NCI-H1092 treated with DMSO at 0.1 percent for 48 hours (cell line): ENCODE measurements at places on chromosomes 4 and X.

GRCh38 chr4:137957806-137958205 lies 284.3 kb downstream of the SLC7A11 start:
- no peak for DNase-seq

DNA sequence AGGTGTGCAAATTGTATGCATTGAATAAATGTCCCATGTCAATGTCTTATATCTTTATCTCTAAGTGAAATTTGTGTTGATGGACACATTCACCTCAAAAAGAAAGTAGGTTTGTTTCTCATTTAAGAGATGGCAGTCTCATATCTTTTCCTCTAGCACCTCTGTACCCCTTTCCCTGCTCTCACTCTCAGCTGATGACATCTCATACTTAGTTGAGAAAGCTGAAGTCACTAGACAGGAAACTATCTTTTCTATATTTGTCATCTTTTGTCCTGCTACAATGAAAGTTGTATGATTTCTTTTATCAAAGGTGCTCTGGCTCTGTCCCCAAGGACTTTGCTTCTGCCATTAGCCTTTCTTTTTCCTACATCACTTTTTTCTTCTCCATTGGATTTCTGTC lies 84.0 kb upstream of the GRPR start:
- DNase-seq, result no peak

DNA sequence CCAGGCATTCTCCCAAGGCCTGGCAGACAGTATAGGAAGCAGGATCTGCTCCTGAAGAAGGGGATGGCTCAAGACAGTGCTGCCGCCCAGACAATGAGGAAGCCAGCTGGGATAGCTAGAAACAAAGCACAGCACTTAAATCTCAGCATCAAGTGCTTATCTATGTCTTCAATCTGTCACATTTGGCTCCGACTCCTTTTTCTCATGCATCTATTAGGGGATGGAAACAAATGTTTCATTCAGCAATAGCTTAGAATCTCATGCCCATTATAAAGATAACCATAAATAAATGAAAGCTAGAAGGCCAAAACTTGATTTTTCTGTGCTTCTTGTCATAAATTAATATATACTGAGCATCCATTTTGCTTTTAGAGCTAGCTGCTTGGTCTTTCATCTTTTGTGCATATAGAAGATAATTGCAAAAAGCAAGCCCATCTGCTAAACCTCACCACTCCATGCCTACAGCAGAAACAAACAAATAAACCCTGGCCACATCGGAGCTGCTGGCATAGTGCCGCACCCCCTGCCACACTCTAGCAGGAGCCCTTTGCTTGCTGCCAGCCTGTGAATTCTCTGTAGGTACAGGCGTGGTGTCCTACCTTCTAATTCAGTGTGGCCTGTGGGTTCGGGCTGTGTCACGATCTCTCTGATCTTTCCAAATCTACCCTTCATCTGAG lies 75.9 kb downstream of the AASDH start:
- DNase-seq, result peak; percentile 18

- DNase-seq, result no peak
Observed at GRCh38 chrX:114999906-115000305, 17.5 kb downstream of the IL13RA2 start.

DNA sequence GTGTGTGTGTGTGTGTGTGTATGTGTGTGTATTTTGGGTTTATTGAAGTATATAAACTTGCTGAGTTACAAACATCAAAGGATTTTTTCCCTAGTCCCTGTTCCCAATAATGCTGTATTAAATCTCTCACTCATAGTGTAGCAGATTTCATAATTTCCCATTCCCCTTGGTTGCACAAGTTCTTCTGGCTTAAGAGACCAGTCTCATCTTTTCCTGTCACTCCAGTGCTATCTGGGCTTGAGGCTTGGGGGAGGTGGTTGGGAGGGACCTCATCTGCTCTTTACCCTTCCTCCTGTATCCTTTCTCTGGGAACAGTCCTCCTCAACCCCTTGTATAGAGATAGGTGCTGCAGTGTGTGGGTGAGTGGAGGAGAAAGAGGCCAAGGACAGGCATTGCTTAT lies 285.4 kb upstream of the BOD1L1 start:
- DNase-seq, result no peak

- no peak for DNase-seq
Observed at GRCh38 chr4:110265001-110265400, 66.6 kb upstream of the ELOVL6 start.

DNA sequence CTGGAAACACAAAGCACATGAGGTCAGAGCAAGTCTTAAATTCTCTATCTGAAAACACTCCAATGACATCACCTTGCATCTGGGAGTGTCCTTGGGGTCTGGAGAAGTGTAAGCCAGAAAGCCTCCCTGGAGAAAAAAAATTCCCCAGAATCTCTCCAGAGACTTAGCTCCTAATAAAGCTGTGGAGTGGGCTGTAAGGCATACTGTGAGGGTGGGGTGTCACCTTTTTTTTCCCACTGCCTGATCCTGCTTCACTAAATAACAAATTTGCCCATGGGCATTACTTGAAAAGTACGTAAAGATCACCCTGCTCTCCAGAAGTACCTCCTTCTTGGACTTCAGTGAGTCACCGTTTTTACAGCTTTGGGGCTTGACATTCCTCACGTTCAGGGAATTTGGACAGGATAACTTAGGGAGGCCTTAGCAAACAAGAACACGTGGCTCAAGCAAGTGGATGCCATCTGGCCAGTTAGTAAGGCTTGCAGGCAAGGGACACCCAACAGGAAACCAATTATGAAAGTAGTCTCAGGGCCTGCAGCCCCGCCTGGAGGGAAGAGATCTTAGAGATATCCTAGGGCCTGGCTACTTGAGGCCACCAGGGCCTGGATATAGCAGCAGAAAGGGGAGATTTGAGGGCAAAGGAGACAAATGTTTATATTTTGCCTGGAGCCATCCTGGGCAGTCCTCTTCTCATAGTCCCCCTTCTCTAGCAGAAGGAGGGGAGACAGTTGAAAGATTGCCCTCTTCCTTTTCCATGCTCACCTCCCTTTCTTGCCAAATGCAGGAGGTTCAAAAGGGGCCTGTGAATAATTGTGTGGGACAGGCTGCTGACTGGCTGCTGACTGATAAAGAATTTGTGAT lies 60.1 kb upstream of the PLAC1 start:
- DNase-seq, result no peak

DNA sequence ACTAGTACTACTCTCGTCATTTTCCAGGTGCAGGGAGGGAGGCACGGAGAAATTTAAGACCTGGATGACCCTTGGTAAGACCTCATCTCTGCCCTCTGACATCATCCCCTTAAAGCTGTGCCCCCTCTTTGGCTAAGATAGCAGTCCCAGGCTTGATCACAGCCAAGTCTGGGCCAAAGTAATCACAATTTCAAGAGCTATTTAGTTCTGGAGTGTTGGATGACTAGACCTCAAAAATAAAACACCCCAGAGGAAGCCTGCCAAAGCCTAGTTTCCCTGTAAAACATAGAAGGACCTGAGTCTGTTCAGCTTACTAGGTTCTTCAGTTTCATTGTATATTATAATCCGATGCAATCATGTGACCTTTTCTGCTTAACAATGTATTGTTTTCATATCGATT lies 144.6 kb upstream of the ARHGEF9 start:
- DNase-seq, result no peak

- no peak for DNase-seq
Observed at GRCh38 chr4:37858872-37859271, 32.0 kb upstream of the TBC1D1 start.

DNA sequence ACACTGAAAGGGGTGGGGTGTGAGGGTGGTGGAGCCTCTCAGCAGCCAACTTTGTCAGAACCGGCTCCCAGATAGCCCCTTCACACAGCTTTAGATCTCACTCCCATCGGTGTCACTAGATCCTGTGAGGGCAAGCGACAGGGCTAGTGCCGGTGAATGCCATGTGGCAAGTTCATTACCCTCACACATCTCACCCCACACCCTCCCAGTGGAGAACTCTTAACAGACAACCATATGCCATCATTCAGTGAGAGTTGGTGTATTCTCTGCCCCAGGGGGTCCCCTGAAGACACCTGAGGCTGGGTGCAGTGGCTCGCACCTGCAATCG lies 15.3 kb downstream of the SEPTIN6 start:
- DNase-seq, result no peak

DNA sequence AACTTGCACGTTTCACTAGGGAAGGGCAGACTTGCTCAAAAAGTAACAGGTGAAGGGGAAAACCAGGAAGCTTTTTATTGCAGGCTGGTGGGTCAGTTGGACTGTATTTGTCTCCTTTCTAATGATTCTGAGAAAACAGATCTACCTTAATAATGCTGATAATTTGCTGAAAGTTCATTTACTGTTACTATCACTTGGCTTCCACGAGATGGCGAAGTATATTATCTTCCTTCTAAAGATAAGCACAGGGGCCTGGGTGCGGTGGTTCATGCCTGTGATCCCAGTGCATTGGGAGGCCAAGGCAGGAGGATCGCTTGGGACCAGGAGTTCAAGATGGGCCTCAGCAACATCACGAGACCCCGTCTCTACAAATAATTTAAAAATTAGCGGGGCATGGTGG lies 16.4 kb downstream of the CCKAR start:
- no peak for DNase-seq

GRCh38 chr4:11611868-11612267 lies 183.2 kb upstream of the HS3ST1 start:
- no peak for DNase-seq

GRCh38 chrX:72094894-72095293 lies 36.8 kb downstream of the RTL5 start:
- peak; percentile 6 for DNase-seq

DNA sequence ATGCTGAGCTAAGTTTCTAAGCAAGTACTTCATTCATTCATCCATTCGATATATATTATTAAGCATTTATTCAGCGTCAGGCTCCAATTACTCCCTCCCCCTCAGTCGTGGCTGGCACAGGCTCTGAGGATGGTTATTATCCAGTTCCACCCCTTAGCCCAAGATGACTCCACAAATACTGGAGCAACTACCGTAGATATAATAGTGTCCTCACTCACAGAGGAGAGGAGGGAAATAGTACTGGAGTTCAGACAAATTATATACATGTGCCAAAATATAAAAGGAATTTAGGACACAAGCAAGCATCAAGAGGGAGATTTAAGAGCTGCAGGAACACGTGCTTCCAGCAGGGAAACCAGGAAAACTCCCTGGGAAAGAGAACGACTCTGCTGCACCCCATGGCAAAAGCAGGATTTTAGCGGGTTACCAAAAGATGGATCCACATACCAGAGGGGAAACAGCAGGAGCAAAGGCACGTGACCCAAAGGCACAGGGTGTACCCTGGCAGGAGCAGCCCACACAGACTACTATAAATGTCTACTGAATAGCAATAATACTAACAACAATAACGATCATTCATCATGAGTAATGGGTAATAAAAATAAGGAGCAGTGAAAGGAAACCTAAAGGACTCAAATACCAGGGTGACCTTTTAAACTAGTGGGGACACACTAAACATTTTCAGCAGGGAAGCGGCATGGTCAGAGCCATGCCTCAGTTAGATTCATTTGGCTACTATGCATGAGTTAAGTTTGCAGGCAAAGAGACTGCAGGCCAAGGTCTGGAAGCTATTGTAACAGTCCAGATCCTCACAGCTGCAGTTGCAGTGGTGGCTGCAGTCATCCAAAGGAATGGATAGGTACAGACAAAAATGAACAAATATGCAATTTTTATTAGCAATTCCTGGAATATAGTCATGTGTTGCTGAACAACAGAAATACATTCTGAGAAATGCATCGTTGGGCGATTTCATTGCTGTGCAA lies 153.7 kb downstream of the APBB2 start:
- DNase-seq, result no peak

DNA sequence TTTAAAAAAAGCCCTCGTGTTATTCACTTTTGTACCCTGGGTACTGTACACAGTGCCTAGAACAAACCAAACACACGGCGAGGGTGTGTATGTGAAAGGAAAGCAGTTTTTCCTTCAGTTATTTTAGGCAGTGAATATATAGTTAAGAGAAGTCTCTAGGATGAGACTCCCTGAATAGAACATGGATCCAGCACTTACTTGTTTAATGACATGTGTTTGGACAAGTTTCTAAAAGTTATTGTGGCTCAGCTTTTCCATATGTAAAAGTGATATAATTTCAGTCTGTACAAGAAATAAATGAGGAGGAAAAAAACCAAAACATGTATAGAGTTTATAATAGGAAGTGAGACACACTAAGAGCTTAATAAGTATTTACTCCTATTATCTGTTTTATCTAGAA lies 273.2 kb downstream of the ADGRL3 start:
- no peak for DNase-seq

GRCh38 chrX:10341309-10341708 lies 184.5 kb downstream of the CLCN4 start:
- no peak for DNase-seq

- DNase-seq, result no peak
Observed at GRCh38 chr4:108272046-108272445, 103.3 kb upstream of the LEF1 start.

- no peak for DNase-seq
Observed at GRCh38 chr4:73750730-73751129, 10.4 kb downstream of the CXCL8 start.

- no peak for DNase-seq
Observed at GRCh38 chr4:183132081-183132480, 33.0 kb downstream of the WWC2 start.

DNA sequence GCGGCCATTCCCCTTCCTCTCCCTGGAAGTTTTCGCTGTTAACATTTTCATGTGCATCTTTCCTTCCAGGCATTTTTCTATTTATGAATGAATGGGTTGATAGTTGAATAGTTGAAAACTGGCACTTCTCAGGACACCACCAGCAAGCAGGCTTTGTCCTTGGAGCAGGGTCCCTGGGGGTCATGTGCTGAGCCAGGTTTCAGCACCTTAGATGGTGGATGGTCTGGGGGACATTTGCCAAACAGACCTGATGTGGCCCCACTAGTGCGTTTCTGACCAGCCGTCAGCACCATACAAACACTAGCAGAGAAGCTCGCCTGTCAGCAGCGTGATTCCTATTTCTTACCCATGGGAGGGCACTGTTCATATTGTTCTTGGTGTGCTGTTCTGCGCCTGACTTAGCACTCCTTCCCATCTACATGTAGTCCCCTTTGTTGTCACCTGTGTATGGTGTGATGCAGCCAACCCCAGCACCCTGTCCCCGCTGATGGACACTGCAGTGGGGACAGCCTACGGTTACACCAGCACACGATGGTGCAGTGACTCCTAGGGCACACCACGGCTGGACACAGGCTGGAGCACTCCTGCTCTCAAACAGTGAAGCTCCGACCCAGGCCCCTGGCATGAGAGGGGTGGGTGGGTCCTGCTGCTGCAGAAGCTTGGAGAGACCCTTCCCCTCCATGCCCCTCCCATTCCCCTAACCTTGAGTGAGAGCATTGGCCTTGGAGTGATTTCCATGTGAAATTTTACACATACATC lies 27.2 kb upstream of the WFS1 start:
- no peak for DNase-seq
